Activated T-cell treated with anti-CD3 and anti-CD28 coated beads for 1 hour (primary cell): ENCODE measurements at places on chromosomes 7 and 10.

GRCh38 chr7:139362302-139362701 lies 2.6 kb downstream of the LUC7L2 start:
- DNase-seq, result no peak

GRCh38 chr10:132723330-132723970 lies 62.5 kb downstream of the NKX6-2 start:
- no peak for DNase-seq

GRCh38 chr10:47036771-47037170 lies 125.5 kb downstream of the PTPN20 start:
- DNase-seq, result no peak

DNA sequence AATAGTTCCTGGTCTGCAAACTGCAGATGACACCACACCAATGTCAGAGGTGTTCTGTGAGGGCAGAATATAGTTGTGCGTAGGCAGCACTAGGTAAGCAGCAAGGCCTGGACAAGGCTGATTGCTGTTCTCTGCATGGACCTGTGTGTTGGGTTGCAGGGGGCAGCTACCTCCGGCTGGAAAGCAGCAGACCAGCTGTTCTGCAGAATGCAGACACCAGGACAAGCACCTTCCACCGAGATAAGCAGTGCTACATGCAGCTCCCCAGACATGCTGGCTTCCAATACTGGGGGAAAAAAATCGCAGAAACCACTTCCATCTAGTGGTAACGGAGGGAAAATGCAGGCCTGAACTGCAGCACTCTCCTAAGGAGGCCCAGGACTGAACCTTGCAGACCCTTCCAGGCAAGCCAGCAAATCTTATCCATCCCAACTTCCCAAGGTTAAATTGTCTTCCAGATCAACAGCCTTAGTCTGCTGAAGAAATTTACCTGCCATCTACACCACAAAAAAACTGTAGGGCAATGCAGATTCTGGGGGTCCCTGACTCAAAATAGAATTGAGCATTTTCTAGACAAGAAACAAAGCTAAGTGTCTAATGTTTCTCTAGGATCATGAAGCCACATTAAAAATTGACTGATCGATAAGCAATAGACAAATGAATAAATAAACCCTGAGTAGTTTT lies 50.5 kb upstream of the COBL start:
- DNase-seq, result no peak

DNA sequence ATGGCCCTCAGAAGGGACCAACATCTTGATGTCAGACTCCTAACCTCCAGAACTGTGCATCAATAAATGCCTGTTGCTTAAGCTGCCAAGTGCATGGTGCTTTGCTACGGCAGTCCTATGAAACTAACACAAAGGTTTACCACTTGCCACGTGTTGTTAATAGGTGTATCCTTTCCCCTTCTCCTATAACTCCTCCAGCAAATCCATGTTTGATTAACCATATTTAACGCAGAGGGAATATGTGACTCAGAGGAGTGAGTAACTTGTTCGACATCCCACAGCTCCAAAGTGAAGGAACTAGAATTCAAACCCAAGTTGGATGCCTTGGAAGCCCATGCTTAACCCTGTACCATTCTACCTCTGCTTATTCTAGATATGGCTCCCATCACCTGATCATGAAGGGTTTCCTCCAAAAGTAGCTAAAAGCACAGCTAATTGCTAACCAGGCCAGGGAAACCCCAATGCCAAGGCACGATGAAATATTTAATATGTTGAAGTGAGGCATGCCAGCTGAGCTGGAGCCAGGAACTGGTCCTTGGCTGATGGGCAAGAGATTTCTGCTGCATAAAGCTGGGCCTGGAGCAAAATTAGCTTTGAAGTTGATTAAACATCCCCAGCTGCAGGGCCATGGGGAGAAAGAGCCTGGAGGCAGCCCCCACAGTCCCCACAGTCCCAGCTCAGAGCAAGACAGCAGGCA lies 131.9 kb downstream of the C10orf90 start:
- no peak for DNase-seq

GRCh38 chr10:8272794-8273425 lies 218.4 kb downstream of the GATA3 start:
- no peak for DNase-seq

- DNase-seq, result no peak
Measured at GRCh38 chr10:6514844-6515780, 65.0 kb downstream of the PRKCQ start.

- DNase-seq, result no peak
Measured at GRCh38 chr10:109993551-109994330, 14.0 kb upstream of the ADD3 start.

GRCh38 chr10:75663947-75664664 lies 232.7 kb downstream of the LRMDA start:
- no peak for DNase-seq
